GF-D8 (cell line): ENCODE measurements at places on chromosomes 2 and 18.

GRCh38 chr2:111209045-111209514 lies 88.4 kb downstream of the BCL2L11 start:
- DNase-seq: no peak

DNA sequence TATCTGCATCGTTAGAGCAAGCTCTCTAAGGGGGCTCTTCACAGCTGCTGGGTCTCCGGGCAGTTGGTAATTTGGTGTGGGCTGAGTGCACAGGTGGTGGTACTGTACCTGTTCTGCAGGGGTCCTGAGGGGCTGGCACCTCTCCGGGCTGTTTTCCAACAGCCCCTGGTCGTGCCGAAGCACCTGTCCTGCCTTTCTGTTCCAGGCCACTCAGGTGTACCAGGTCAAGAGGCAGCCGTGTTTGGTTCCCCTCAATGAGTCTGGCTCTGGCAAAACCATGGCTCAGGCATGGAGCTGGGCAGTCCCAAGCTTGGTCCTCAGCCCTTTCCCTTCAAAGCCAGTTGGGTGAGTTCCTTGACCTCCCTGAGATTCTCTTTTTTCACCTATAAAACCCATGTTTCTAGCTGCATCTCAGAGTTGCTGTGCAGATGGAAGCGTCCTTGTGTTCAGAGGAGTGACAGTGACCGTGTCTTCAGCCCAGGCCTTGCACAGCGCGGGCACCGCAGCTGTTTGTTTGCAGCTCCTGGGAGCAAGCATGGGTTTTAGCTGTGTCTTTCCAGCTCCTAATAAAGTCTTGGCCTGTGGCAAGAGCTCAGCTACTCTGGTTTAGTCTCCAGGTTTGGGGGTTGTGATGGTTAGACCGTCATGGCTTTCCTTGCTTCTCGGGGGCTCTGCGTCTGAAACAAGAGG lies 110.9 kb downstream of the GLI2 start:
- DNase-seq: no peak

DNA sequence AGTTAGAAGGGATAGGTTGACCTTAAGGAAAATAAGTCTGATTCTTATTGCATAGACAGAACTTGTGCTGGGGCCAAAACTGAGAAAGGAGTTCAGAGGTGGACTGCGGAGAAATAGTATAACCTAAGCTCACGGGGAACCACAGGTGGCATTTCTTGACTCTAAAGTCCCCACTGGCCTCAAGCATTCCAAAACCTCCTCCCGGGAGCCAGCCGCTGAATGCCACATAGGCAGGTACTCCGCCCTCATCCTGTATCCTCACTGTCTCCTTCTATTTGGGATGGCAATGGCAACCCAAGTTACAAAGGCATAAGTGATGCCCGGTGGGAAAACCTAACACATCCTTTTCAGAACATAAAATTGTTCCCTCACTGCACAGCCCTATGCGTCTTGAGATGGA lies 173.0 kb downstream of the SP3 start:
- no peak for DNase-seq

- DNase-seq: no peak
Observed at GRCh38 chr2:240593026-240593702, 6.6 kb downstream of the CAPN10 start.

GRCh38 chr2:8134985-8135682 lies 546.7 kb upstream of the ID2 start:
- DNase-seq: no peak

- DNase-seq: peak; percentile 24
Observed at GRCh38 chr2:239223310-239224198, 177.3 kb downstream of the HDAC4 start.

- no peak for DNase-seq
Observed at GRCh38 chr2:42858140-42859005, 66.0 kb upstream of the HAAO start.

DNA sequence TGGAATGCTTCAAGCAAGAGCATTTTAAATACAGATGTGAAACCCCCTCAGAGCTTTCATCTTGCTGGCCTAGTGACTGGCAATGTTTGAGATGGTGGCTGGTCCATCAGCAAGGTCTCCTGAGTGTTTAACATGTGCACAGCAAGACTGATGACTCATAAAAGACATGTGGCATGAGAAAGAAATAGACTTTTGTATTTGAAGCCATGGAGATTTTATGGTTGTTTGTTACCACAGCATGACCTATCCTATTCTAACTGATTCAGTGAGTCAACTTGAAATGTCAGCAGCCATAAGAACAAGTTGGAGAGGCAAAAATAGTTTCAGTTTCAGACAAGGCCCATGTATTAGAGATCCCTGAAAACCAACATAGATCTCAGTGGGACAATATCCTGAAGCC lies 154.7 kb upstream of the LYPD1 start:
- DNase-seq: no peak

- DNase-seq: no peak
Observed at GRCh38 chr18:63233334-63233733, 86.2 kb downstream of the BCL2 start.

GRCh38 chr18:48036226-48036625 lies 105.8 kb upstream of the SMAD2 start:
- DNase-seq: no peak
